ENCODE measurements at places on chromosomes 7 and 10. TPM values are rescaled to one million over a fixed set of nuclear protein-coding genes. Genes with fewer than 3 reads are reported as not detected.

The PRPS1L1 gene
- not detected for total RNA-seq

The CALN1 gene
- total RNA-seq = 3.1 TPM

The HACD1 gene
- 1.9 TPM for total RNA-seq

The NPC1L1 gene
- total RNA-seq = not detected

GRCh38 chr10:129332476-129332875, 134.6 kb upstream of the MGMT start:
- no peak overlapping the region for H3K4me3 ChIP-seq
- H3K4me1 ChIP-seq = peaks cover 2% of the 10 kb centered on the region
- no peaks in the 10 kb centered on the region for H3K27me3 ChIP-seq
- H3K36me3 ChIP-seq = no peaks in the 10 kb centered on the region

- H3K4me1 ChIP-seq = peaks cover 50% of the 10 kb centered on the region
- peak within 1 kb of the TSS; percentile 96 for H3K27ac ChIP-seq
- H3K4me3 ChIP-seq = peak within 1 kb of the TSS; percentile 92
- DNase-seq = peak; percentile 98
Observed at GRCh38 chr7:122143751-122144711, at the start of gene AASS. Gene AASS (minus strand): TSS chr7:122144249. CDS start chr7:122133726, 10,523 bp downstream.

GRCh38 chr10:128254476-128254875, 128.3 kb upstream of the MKI67 start:
- H3K36me3 ChIP-seq = no peaks in the 10 kb centered on the region
- DNase-seq = no peak
- no peak overlapping the region for H3K27ac ChIP-seq
- H3K4me1 ChIP-seq = peaks cover 7% of the 10 kb centered on the region

- no peak for DNase-seq
- H3K27me3 ChIP-seq = no peaks in the 10 kb centered on the region
- H3K36me3 ChIP-seq = no peaks in the 10 kb centered on the region
- H3K4me1 ChIP-seq = peaks cover 18% of the 10 kb centered on the region
- H3K4me3 ChIP-seq = no peak overlapping the region
Observed at GRCh38 chr7:36623247-36623646, 101.0 kb downstream of the AOAH start.

DNA sequence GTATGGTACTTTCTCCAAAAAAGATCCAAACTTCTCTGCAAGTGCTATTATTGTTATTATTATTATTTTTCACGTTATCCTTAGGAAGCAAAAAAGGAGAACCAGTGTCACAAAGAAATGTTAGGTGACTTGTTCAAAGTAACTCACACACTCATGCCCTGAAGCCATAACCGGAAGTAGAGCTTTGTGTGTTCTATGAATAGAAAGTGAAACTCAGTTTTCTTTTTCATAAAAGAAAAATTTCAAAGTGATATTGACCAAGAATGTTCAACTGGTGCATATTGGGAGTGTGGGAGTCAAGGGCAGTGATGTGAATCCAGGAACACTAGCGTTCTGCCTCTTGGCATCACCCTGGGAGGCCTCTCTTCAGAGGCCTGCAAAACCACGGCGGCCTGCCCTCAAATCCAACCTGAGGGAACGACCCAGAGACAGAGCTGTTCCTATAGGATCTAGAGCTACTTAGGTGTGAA, 106.1 kb downstream of the PRKCQ start:
- DNase-seq = no peak
- H3K4me3 ChIP-seq = no peak overlapping the region
- no peaks in the 10 kb centered on the region for H3K27me3 ChIP-seq

GRCh38 chr10:29151005-29151404, 137.9 kb upstream of the LYZL1 start:
- DNase-seq = peak; percentile 79
- H3K4me1 ChIP-seq = peaks cover 36% of the 10 kb centered on the region
- H3K27me3 ChIP-seq = no peaks in the 10 kb centered on the region

- no peak overlapping the region for H3K27ac ChIP-seq
- no peaks in the 10 kb centered on the region for H3K36me3 ChIP-seq
- H3K27me3 ChIP-seq = no peaks in the 10 kb centered on the region
- H3K4me1 ChIP-seq = peaks cover 13% of the 10 kb centered on the region
- DNase-seq = peak; percentile 90
Observed at GRCh38 chr10:71270301-71271220, 48.5 kb upstream of the SLC29A3 start.

- no peak for DNase-seq
- H3K36me3 ChIP-seq = peaks cover 4% of the 10 kb centered on the region
- H3K4me1 ChIP-seq = no peaks in the 10 kb centered on the region
Observed at GRCh38 chr7:133358708-133359107, 105.8 kb downstream of the EXOC4 start.

- no peak overlapping the region for H3K27ac ChIP-seq
- no peak for DNase-seq
- H3K36me3 ChIP-seq = no peaks in the 10 kb centered on the region
- no peaks in the 10 kb centered on the region for H3K27me3 ChIP-seq
- no peak overlapping the region for H3K4me3 ChIP-seq
Observed at GRCh38 chr10:6280291-6280690, 77.6 kb downstream of the PFKFB3 start.

- H3K4me1 ChIP-seq = peaks cover 26% of the 10 kb centered on the region
- no peak overlapping the region for H3K27ac ChIP-seq
- H3K36me3 ChIP-seq = no peaks in the 10 kb centered on the region
- no peak for DNase-seq
- H3K4me3 ChIP-seq = no peak overlapping the region
Observed at GRCh38 chr10:24259365-24260130, 50.6 kb downstream of the KIAA1217 start.

All from neural progenitor cell (in vitro differentiated cells).